NB4 (cell line): ENCODE measurements at places on chromosomes 2 and 18.
A peak's percentile ranks its signal among the peaks of the same experiment; 100 is the strongest.

GRCh38 chr2:237227592-237228280 is 142.0 kb downstream of the COPS8 start:
- DNase-seq: peak; percentile 21

GRCh38 chr2:101249826-101250225 is 2.9 kb upstream of the CNOT11 start:
- DNase-seq: no peak

GRCh38 chr2:10267551-10268465 is 34.9 kb upstream of the HPCAL1 start:
- no peak for DNase-seq

GRCh38 chr18:73962256-73962655 is 185.4 kb downstream of the FBXO15 start:
- DNase-seq: peak; percentile 32

- DNase-seq: no peak
Measured at GRCh38 chr2:163983911-163984310, 248.1 kb upstream of the FIGN start.

- no peak for DNase-seq
Measured at GRCh38 chr2:44774826-44775492, 166.5 kb upstream of the SIX3 start.

DNA sequence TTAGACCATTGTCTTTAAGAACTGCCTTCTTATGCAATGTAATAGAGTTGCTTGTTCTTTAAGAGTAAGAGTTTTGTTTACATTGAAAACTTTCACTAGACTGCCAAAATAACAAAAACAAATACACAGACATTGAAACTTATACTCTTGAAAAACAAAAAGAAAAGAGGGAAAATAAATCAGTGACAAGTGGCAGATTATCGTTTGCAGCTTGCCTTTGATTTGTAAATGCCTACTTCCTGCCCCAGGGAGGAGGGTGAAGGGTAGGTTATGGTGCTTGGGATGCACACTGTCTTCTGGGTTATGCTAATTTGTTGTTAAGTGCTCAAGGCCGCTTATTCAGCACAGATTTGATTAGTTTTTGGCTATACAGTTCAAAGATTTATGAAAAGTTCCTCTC is 198.7 kb downstream of the TGIF1 start:
- DNase-seq: no peak

DNA sequence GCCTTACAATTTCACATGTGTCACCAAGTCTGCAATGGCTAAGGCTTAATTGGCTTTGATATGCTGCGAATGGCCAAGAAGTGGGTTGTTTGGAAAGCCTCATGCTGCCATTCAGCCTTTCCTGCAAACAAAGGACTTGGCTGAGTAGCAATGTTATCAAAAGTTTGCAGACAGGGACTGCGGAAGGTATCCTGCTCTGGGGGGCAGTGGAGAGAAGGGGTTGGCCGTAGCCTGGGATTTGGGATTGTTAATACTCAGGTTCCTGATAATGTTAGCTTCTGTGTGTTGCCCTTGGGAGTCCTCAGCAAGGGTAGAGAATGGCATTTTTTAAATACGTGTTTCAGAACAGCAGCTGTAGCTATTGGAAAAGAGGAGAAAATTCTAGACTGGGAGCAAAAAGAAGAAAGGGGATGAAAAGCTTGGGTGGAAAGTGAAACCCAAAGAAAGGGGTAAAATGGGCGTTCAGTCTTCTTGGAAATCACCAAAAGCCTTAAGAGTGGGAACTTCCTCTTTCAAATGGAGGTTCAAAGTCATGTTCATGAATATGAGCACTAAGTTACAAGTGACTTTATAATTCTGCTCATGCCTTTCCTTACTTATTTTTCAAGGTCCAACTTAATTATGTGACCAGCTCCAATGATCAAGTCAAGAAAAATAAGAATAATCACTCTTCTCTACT is 325.1 kb downstream of the RNF144A start:
- DNase-seq: peak; percentile 11

GRCh38 chr2:164560181-164560792 is 61.0 kb downstream of the GRB14 start:
- peak; percentile 23 for DNase-seq

- DNase-seq: no peak
Measured at GRCh38 chr2:239477591-239477990, 76.8 kb upstream of the HDAC4 start.

GRCh38 chr18:39841482-39842365 is 2113.3 kb upstream of the PIK3C3 start:
- peak; percentile 6 for DNase-seq

DNA sequence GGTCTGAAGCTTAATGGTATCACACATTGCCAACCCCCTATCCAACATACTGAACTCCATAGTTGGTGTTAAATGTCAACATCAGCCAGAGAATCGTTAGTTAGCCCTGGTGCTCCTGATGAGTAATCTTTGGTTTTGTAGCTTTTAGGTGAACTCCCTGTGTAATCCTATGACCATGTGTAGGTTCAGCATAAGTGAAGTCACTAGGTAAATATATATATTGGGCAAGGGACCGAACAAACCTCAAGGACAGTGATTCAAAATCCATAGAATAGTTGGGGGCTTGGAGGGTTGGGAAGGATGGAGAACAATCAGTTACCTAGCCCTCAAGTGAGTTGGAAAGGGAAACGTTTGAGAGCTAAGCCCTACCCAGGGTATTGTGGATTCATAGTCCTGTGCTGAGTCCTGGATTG is 16.0 kb upstream of the AP1S3 start:
- no peak for DNase-seq

- DNase-seq: no peak
Measured at GRCh38 chr2:234478121-234478858, 18.6 kb downstream of the ARL4C start.

DNA sequence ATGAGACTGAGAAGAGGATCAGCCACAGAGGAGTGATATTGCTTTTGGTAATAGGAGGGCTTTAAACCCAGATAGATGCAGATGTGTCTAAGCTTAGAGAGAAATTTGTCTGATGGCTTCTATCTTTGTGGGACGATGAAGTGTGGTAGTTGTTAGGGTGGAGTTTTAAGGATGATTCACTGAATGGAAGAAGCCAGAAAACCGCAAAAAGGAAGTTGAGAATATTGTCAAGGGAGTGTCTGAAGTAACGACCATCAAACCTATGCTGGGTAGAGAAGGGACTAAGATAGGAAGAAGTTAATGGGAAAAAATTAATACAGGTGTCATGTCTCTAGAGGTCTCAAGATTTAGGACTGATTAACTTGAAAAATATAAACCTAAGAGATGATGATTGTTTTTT is 195.6 kb upstream of the MC4R start:
- DNase-seq: peak; percentile 81

- DNase-seq: peak; percentile 67
Measured at GRCh38 chr2:152336119-152336853, 1.3 kb downstream of the FMNL2 start.

- DNase-seq: no peak
Measured at GRCh38 chr2:215839816-215840215, 173.5 kb downstream of the MREG start.

GRCh38 chr2:68411397-68412126 is 46.5 kb downstream of the PLEK start:
- peak; percentile 97 for DNase-seq

DNA sequence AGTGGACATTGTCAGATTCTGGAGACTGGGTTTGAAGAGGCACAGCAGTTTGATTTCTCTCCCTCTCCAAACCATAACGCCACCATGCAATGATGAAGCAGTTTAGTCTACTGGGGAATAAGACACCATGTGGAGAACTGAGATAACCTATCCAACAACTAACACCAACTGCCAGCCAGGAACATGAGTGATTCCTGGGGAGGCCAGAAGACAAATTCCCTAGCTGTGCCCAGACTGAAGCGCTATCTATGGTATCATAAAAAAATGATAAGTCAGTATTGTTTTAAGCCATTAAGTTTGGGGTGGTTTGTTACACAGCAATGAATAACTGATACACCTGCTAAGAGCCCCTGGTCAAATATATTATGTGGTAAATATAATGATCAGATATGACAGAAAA is 129.3 kb downstream of the EXOC6B start:
- no peak for DNase-seq

- no peak for DNase-seq
Measured at GRCh38 chr2:3427272-3427671, 47.8 kb downstream of the TRAPPC12 start.

GRCh38 chr2:100017633-100018032 is 124.8 kb downstream of the AFF3 start:
- DNase-seq: no peak

- DNase-seq: no peak
Measured at GRCh38 chr2:218513676-218514075, 54.5 kb downstream of the USP37 start.
